ENCODE measurements at places on chromosomes 11 and 22.

GRCh38 chr11:101083335-101083734 is 46.3 kb downstream of the PGR start:
- no peak for DNase-seq

DNA sequence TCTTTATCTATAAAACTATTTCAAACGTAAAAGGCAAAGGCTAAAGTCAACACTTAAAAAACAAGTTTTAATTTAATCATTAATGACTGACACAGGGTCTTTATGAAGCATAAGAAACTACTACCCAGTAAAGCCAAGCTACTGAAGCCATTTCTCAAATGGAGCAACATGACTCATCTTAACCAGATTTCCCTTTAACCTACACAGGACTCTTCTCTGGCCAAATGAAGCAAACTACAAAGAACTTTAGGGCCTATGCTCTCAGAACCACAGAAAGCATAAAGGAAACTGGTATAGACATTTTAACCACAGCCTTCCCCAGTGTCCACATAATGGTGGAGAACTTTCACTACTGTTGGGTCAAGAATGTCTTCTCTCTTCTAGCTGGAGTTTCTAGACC is 34.7 kb downstream of the ALG9 start:
- no peak for DNase-seq

DNA sequence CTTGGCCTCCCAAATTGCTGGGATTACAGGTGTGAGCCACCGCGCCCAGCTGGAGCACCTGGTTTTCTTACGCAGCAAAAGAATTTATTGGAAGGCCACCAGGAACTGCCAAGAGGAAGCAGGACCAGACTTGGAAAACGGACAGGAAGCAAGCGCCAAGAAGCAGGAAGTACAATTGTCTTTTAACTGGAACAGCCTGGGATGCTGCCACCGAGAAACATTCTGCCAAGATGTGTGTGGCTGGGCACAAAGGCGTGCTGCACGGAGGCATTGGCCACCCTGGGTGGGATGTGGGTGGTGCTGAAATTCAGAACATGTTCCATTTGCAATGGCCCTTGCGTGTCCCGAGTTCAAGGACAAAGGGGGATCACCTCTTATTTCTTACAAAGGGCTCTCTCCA is 15.4 kb downstream of the SLC3A2 start:
- no peak for DNase-seq

GRCh38 chr11:19842505-19842904 is 129.9 kb downstream of the NAV2 start:
- DNase-seq, result no peak

DNA sequence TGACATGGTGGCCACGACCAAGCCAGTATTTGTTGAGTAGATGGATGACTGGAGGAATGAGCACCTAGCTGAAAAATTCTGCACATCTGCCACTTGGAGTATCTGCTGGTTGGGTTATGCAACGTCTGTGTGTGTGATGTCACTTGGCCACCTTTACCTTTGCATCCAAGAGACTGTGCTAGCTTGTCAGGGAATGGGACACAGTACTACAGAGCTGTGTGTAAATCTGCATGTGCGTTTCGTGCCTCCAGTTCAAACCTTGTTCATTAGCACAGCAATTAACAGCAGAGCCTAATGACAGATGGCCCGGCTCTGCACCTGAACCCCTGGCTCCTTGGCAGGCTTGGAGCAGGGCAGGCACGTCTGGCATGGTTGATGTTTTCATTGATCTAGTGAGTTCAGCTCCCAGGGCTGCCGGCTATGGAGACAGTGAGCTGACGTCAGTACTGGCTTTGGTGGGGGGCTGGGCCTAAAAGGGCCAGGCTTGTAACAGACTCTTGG is 188.4 kb upstream of the NAV2 start:
- DNase-seq, result no peak

DNA sequence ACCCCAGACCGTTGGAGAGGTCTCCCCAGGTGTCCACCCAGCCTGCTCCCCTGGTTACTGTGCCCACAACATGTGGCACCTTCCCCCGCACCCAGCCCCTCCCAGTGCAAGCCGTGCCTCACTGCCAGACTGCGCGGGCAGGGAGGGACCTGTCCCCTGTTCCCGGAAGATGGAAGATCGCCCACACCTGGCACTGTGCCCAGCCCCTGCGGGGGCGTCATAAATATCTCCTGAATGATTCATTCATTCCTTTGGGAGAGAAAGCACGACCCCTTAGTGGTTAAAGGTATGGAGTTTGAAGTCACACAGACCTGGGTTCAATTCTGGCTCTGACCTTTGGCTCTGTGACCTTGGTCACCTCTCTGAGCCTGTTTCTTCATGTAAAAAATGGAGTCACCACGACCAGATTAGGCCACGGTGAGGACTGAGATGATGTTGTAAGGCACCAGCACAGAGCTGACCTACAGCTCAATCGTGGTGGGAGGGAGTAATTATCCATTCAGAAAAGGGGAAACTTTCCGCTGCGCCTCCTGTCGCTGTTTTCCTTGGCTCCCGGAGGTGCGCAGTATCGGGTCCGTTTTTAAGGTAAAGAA is 497 bp upstream of the SYT12 start:
- DNase-seq, result peak; percentile 55

- DNase-seq, result no peak
These were observed 35.2 kb downstream of the NARS2 start for GRCh38 chr11:78539506-78539905.

DNA sequence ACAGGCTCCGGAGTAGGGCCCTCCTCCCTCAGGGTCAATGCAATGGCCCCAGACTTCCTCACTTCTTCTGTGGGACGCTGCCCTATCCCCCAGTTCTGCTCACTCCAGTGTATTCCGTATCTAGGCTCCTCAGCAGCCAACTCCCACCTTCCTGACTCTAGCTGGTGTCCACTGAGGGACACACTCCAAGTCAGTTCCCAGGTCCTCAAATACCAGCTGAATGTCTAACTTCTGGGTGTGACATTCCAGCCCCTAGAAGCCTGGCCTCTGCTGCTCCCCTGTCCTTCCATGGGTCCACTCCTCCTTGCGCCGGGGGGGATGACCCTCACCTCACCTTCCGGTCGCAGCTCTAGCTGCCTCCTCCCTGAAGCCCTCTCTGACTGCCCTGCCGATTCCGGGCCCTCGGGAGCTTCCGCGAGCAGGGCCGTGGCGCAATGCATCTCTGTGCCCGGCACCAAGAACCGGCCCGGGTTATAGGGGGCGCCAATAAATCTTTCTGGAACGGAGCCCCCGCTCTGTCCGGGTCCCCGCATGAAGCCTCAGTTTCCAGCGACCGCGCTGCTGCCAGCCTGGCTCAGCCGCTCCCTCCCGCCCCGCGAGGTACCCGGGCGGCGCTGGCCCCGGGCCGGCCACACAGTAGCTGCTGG is 15.4 kb downstream of the BAD start:
- DNase-seq, result no peak

GRCh38 chr11:77191823-77192495 is 63.9 kb downstream of the MYO7A start:
- no peak for DNase-seq

- no peak for DNase-seq
These were observed 522.3 kb downstream of the BRD1 start for GRCh38 chr22:49305214-49305965.

- DNase-seq, result no peak
These were observed 8.7 kb upstream of the EFCAB6 start for GRCh38 chr22:43820651-43821305.

DNA sequence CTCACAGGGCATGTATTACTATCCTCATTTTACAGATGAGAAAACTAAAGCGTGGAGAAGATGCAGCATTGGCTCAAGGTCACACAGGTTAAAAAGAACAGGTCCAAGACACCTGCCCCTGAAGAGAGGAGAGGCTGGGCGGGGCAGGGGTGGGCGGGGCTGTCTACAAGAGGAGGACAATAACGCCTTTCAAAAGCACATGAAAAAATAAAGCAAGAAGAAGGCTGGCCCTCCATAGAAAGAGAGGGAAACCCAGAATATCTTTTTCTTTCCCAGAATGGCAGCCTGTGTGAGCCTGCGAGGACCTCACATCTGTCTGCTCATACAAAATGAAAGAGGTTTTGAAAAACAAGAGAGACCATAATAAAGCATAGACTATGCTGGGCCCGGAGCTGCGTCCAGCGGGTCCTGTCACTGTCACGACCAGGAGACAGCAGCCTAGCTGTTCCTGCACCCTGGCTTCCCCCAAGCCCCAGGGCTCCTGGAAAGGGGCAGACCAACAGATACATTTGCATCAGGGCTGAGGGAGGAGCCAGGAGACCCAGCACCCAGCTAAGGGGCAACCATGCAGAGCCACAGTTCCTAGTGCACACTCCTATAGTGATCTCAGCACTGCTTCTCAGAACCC is 61.6 kb downstream of the DSCAML1 start:
- DNase-seq, result no peak

DNA sequence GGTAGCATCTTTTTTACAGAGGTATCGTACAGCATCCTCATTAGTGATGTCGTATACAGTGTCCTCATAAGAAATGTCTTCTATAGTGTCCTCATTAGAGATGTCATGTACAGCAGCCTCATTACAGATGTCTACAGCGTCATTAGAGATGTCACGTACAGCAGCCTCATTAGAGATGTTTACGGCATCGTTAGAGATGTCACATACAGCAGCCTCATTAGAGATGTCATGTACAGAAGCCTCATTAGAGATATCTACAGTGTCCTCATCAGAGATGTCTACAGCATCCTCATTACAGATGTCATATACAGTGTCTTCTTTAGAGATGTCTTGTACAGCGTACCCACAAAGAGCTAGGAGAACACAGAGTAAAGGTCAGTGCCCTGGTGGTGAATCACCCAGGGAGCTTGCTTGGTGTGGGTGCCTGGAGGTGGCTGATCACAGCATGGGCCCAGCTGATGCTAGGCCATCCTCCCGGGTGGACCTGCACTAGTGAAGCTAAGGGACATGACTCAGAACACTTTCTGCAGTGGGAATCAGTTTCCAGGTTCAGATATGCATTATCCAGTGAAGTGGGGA is 109.2 kb downstream of the IGLL1 start:
- no peak for DNase-seq
